AG10803 (cell line): ENCODE measurements at places on chromosomes 1 and 21.
A peak's percentile ranks its signal among the peaks of the same experiment; 100 is the strongest.

GRCh38 chr1:173210716-173211231 lies 3.6 kb upstream of the TNFSF4 start:
- no peak for DNase-seq

DNA sequence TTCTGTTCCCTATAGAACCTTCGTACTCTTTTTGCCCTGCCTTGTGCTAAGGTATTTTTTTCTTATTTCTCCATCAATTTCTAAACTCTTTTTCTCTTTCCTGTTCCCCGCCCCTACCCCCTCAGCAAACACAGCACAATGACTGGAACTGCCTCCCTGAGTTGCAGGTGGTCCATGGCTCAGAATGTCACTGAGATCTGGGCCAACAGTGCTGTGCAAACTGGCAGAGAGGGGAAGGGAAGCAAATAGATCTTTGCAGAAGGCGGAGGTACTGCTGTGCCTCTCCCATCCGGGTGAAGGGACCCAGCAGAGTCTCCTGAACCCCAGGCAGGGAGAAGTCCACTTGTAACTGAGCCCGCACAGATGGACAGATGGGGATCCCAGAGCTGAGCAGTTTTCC lies 32.6 kb upstream of the A3GALT2 start:
- no peak for DNase-seq

- no peak for DNase-seq
Measured at GRCh38 chr21:35984654-35985361, 75.5 kb downstream of the SETD4 start.

GRCh38 chr1:169201084-169201619 lies 94.7 kb downstream of the ATP1B1 start:
- peak; percentile 69 for DNase-seq

DNA sequence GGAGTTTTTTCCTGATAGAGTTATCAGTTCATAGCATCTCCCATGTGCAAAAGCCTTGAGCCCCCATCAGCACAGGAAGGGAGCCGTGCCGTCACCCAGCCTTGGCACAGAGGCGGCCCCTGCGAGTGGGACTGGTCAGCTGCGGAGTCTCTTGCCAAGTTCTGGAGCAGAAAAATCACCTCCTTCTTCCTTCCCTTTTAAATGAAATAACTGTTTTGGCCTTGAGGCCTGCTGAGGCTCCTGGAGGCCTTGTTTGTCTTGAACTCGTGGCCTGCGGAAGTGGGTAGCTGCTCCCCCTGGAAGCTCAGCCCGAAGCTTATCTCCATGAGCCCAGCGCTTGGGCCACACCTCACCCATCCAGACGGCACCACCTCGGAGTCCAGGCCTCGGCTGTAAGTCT lies 145.7 kb upstream of the TMEM51 start:
- DNase-seq, result no peak

- no peak for DNase-seq
Measured at GRCh38 chr1:153805886-153806719, 30.9 kb downstream of the SLC27A3 start.

GRCh38 chr21:42716074-42716473 lies 62.7 kb downstream of the PDE9A start:
- no peak for DNase-seq

- DNase-seq, result peak; percentile 25
Measured at GRCh38 chr1:147496571-147497210, 44.6 kb upstream of the BCL9 start.

DNA sequence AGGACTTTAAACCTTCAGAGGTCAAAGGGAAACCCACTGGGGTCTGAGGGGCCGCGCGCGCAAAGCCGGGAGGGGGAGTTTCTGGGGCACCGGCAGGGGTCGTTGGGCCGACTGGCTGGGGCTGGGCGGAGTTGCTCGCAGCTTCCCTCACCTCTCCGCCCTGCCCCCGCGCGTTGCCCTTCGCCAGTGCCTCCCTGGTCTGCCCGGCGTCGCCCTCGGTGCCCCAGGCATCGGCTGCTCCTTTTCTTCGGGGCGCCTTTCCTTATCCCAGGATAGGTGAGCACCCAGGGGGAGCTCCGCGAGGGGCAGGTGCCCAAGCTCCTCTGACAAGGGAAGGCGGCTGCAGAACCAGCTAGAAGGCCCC lies 390 bp upstream of the NGF start:
- no peak for DNase-seq

DNA sequence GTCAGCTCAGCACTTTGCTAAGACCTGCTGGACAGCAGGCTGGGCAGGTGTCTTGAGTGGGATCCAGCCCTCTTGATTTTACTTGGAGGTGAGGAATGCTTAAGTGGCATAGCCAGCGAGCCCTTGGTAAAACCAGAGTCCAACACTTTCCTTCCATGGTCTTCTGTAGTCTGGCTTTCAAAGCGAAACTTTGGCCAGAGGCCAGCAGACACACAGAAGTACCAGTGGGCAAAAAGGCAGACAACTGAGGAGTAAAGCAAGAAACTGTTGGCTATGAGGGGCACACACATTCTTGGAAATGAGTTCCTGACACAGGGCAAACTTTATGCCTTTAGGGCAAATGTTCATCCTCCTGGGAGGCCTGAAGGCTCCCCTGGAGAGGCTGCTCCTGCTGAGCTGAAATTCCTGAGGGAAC lies 281.0 kb upstream of the POU3F1 start:
- no peak for DNase-seq

GRCh38 chr1:95451054-95451453 lies 217.0 kb downstream of the RWDD3 start:
- DNase-seq, result no peak
